ENCODE measurements at places on chromosomes 7 and 10. TPM values are rescaled to one million over a fixed set of nuclear protein-coding genes. Genes with fewer than 3 reads are reported as not detected.

- H3K4me1 ChIP-seq = no peaks in the 10 kb centered on the region
- no peak overlapping the region for H3K4me3 ChIP-seq
- H3K36me3 ChIP-seq = no peaks in the 10 kb centered on the region
These were observed 129.9 kb upstream of the COL1A2 start for GRCh38 chr7:94264756-94265155.

- DNase-seq = no peak
- no peaks in the 10 kb centered on the region for H3K27me3 ChIP-seq
- H3K4me1 ChIP-seq = no peaks in the 10 kb centered on the region
- no peak overlapping the region for H3K27ac ChIP-seq
These were observed 16.2 kb downstream of the ARHGAP21 start for GRCh38 chr10:24707445-24707844.

- H3K36me3 ChIP-seq = no peaks in the 10 kb centered on the region
- H3K27ac ChIP-seq = no peak overlapping the region
- no peak for DNase-seq
These were observed 203.9 kb upstream of the NEBL start for GRCh38 chr10:21100871-21101514.

DNA sequence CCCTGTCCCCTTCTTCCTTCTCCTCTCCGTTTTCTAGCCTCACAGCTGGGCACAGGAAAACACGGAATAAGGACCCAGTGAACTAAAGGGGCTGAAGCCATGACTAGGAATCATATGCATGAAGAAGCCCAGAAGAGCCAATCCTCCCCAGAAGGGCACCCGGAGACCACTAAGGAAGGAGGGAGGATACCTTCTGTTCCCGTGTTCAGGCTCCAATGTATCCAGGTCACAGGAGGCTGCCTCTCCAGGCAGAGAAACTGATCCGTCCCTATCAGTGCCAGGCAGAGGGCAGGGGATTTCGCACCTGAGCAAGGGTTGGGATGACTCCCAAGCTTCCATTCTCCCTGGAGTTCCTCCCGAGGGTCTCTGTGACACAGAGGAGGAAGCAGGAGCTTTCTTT is 246.6 kb downstream of the SNX10 start:
- DNase-seq = no peak
- no peaks in the 10 kb centered on the region for H3K4me1 ChIP-seq
- no peak overlapping the region for H3K4me3 ChIP-seq
- no peaks in the 10 kb centered on the region for H3K27me3 ChIP-seq

TES gene
- 108 TPM for total RNA-seq

ARHGEF5 gene
- total RNA-seq = 43.5 TPM

Measured in kidney (tissue), 22 donors.